ENCODE measurements at places on chromosomes 5 and 9.

DNA sequence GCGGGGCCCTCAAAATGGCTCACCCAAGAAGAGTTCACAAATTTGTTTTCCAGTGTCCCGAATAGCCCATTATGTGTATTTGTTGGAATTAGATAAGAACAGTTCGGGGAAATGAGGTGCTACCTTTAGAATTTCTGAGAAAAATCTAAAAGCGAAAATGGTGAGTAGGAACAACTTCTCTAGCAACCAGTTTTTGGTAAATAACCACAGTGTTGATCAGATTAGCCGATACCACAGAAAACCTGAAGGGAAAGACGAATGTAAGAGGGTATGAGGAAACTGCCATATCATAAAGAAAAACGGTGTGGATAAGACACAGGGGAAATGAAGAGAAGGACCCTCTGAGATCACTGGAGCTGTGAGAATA, 31.0 kb downstream of the ADAM19 start:
- DNase-seq: no peak

DNA sequence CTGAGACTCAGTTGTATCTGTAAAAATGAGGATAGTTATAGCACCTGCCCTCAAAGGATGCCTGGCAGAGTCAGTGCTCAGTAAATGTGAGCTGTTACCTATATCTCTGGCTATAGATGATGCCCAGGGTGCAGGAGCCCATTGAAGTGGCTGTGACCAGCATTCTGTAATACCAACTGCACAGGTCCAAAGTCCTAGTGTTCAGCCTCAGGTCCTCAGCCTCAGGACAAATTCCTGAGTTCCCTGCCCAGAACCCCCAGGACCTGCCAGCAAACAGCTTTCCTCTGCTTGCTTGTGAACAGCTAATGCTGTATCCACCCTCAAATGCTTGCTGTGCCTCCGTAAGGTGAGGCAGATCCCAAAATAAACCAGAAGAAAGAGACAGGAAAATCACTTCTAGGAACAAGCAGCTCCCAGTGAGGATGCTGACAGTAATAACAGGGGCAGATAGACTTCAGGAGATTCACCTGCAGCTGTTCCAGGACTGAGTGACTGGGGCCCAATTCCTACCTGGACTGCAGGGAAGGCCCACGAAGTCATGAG, 80.8 kb downstream of the SIL1 start:
- no peak for DNase-seq

- DNase-seq: no peak
These were observed 3.2 kb upstream of the SRP19 start for GRCh38 chr5:112857866-112858265.

- DNase-seq: no peak
These were observed 2.9 kb downstream of the AK8 start for GRCh38 chr9:132875159-132875558.

GRCh38 chr9:136451221-136451877, 11.7 kb upstream of the INPP5E start:
- DNase-seq: no peak

DNA sequence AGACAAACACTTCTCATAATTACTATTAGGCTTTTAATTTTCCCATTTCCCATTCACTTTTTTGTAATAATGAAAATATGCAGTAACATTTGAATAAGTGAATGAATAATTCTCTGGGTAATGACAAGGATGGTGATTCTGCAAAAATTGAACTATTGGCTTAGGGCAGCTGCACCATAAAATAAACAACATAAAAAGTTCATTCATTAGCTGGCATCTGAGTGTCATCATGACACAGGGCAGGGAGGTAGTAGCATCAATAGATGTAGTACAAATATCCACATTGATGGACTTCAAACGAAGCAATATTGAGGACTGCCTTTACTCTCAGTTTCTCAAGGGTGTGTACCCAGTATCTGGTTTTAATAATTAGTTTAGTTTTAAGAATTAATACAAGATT, 4.9 kb downstream of the MEGF10 start:
- DNase-seq: no peak

DNA sequence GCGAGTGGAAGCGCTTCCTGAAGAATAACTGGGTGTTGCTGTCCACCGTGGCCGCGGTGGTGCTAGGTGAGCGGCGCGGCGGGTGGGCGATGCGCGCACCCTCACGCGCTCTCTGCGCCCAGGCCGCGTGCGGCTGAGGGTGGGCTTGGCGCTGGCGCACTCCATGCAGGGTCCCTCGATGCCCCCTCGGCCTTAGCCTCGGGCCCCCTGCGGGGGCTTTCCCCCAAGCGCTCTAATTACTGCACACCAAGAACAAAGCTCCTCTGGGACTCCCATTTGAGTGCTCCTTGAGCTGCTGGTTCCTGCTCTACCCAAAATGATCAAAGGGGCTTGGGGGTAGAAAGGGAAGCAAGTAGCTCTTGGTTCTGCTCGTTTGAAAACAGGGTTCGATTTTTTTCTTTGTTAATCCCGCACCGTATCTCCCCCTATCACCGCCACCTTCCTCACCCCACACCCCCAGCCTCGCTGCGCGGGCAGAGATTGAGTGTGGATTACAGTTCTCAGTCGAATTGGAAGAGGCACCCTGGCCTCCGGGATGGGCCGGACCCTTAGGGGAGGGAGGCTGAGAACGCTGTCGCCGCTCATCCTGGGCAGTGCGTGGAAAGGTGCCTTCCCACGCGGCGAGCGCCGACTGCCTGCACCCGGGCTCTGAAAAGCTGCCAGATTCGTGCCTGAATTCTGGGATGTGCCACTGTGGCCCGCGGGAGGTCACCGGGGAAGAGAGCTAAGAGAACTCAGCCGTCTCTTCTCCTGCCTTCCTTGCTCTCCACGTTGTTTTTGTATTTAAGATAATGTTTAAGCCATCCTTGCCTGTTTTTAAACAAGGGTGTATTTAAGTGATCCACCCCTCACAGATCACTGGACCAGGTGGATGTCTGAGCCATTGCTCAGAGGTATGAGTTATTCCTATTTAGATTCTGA, 697 bp downstream of the SLC1A1 start:
- DNase-seq: no peak

DNA sequence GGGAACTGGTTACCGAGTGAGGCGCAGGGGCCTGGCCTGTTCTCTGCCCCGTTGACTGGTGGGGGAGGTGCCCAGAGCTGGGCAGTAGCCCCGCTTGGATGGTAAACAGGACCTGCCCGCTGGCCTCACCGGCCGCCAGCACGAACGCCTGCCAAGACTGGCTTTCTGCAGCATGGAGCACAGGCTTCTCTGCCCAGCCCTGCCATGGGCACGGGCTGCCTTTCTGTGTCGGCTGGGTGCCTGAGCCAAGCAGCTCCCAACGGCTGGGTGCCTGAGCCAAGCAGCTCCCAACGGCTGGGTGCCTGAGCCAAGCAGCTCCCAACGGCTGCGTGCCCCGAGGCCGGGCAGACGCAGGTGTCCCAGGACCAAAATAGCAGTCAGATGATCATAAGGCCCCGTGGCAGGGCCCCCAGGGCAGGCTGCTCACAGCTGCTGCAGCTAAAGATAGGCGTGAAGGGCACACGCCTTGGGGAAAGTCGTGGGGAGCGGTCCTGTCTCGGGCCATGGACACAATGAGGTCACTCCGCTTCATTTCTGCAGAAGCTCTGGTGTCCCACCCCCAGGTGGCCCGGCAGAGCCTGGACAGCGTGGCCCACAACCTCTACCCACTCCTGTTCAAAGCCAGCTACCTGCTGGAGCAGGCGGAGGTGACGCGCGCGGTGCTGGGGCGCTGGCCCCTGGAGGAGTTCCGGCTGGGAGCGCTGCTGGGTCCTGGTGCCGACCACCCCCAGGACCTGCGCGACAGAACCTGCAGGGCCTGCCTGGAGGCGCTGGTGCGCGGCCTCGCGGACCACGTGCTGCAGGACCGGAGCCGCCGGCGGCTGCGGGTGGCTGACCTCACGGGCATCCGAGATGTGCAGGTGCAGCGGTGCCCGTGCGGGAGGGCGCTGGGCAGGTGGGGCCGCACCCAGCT, at the start of gene LRRC14B:
Gene LRRC14B (plus strand): TSS at position 460 of the 913 bp plus-strand sequence. CDS start 44 bp downstream, at position 504.
- DNase-seq: no peak

DNA sequence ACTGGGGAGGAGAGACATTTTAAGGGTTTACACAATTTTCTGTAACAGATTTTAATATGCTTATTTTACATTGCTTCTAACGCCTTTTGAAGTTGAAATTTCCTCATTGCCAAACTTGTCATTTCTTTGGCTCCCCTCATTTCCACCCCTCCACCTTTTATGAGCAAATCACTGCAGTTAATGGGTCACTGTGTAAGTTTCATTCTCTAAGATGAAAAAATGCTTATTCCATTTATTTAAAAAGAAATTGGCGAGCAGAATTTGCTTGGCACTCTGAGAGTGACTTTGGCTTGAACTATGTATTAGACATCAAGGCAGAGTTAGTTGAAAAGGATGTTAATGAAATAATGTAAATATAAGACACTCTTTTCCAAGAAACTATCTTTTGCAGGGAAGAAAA, 66.6 kb downstream of the ITGA1 start:
- no peak for DNase-seq

DNA sequence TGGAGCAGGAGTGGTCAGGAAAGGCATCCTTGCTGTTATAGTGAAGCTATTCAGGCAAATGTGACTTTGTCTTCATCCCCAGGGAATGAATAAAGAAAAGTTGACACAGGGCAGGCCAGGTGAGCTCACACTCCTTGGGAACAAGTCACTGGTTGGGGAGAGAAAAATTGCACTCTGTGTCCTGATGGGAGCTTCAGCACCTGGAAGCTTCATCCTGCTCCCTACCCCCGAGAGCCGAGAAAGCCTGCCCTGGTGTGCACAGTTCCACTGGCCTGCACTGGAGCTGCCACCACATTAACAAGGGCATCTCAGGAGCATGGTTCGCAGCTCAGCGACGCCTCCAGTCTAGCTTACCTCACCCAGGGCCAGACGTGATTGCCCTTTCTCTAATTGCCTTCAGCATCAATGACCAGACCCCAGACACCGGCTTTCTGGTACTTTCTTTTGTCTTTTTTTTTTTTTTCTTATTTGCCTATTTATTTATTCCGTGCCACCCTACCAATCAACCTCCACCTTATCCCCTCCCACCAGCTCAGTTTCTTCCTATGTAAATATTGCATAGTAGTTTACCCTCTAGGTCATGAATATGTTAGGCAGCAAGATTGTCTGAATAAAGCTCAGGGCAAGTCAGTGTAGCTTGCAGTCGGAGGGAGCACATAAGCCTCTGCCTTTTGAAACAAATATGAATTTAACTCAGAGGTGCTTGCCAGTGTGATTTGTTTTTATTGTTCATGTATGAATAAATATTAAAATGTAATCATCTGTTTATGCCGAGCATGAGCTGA, 87.4 kb downstream of the DOCK2 start:
- DNase-seq: no peak

DNA sequence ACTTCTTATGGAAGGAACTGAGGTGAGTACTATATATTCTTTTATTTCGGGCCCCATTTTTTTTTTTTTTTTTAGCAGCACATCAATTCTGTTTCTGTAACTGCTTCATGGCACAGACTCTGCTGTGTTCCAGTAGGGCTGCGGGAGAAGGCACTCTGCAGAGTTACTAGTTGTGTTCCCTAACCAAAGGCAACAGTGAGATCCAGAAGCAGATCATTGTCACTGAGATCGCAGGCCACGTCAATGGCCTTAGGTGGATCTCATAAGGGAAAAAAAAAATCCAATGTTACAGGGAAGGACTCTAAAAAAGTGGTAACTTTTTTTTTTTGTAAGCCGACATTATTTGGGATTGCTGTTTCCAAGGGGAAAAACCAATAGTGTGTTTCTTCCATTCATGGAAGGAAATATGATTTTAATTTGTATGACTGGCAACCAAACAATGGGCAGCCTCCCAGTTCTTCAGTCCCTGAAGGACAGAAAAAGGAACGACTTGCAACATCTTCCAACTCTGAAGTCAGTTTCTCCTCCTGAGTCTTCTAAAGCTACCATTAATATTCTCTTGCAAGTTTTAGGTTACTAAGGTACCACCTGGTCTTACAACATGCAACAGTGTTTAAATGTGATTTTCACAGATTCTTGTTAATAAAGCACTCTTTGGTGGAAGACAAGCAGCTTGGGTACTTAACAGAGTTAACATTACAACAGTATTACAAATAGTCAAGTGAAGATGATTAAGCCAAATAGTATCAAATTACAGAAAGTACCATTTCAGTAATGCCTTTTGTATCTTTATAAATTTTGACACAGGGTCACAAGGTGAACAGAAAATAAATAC, 52.8 kb downstream of the HABP4 start:
- DNase-seq: peak; percentile 54

DNA sequence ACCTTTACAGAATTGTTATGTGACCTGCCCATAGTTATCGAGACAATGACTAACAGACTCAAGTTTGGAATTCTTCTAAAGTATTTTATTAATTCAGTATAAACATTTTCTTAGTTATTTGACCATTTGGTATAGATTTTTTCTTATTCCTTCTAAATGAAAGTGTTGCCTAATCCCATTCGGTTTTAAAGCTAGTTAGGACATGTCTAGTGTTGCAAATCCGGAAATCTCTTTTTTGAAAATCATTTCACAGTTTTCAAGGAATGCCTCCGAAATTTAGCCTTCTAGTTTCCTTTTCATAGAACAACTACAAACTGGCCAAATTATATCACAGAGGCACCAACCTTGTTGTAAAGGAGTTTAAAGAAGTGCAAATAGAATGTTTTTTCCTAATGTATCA, 171.8 kb downstream of the XRCC4 start:
- no peak for DNase-seq

- peak; percentile 92 for DNase-seq
These were observed 293.9 kb downstream of the ZSWIM6 start for GRCh38 chr5:61625681-61626621.

- DNase-seq: no peak
These were observed 1.5 kb downstream of the DNAJC21 start for GRCh38 chr5:34930870-34931269.

GRCh38 chr5:73176250-73176649, 3.3 kb downstream of the TMEM174 start:
- no peak for DNase-seq

DNA sequence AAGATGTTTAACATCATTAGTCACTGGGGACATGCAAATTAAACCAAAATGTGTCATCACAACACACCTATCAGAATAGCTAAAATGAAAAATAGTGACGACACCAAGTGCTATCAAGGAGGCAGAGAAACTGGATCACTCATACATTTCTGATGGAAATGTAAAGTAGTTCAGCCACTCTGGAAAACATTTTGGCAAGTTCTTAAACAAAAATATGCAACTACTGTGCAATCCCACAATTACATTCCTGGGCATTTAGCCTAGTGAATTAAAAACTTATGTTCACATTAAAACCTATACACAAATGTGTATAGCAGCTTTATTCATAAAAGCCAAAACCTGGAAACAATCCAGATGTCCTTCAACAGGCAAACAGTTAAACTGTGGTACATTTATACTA, 53.1 kb downstream of the SVEP1 start:
- DNase-seq: no peak

Data from lower leg skin (tissue), 4 donors.